HFFc6 (cell line): ENCODE measurements at places on chromosomes 7 and 10. TPM values are rescaled to one million over a fixed set of nuclear protein-coding genes. Genes with fewer than 3 reads are reported as not detected.

DNA sequence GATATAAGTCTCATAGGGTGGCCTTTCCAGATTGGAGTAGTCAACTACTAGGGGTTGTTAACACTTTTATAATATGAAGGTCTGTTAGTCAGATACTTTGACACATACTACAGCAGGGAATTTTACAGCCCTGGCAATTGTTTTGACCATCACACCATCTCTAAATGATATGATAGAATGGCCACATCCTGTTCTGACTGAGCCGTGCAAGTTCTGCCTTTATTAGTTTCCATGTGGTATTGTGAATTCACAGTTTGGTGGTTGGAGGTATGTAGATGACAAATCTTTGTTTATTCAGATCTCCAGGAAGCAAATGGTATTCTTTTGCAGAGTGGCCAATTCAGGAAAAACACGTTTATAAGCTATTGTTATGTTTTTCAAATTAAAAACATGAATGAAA, 83.0 kb downstream of the NRG3 start:
- no peak overlapping the region for H3K27ac ChIP-seq
- no peaks in the 10 kb centered on the region for H3K27me3 ChIP-seq
- H3K4me3 ChIP-seq = no peak overlapping the region
- no peak for DNase-seq

DNA sequence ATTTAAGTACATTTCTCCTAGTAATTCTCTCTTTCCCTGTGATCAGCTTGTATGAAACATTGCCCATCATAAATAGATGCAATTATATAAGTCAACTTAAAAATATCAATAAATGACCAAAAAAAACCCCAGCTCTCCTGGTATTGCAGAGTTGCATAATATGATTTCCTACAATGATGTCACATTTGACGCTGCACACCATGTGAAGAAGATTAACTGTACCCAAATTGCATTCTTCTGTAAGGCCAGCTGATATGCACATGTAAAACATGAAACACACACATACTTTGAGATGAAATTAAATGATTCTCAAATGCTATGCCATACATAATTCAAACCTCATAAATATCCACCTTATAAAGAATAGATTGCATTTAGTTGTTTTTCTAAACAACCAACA, 115.5 kb downstream of the AGMO start:
- H3K27ac ChIP-seq = no peak overlapping the region
- H3K4me3 ChIP-seq = no peak overlapping the region
- peaks cover 1% of the 10 kb centered on the region; the same call in 1 of the 2 replicates for H3K27me3 ChIP-seq
- no peak for DNase-seq
- no peaks in the 10 kb centered on the region for H3K36me3 ChIP-seq
- no peaks in the 10 kb centered on the region for H3K4me1 ChIP-seq

- H3K4me1 ChIP-seq = no peaks in the 10 kb centered on the region
- no peak overlapping the region for H3K4me3 ChIP-seq
- no peaks in the 10 kb centered on the region for H3K27me3 ChIP-seq
- DNase-seq = no peak
Observed at GRCh38 chr7:144780071-144780608, 55.7 kb downstream of the TPK1 start.

Gene DNAH11
- total RNA-seq = 0.97 to 2.4 TPM (median 1.5 TPM) in 3 replicates

- no peaks in the 10 kb centered on the region for H3K4me1 ChIP-seq
- H3K4me3 ChIP-seq = no peak overlapping the region
- H3K27ac ChIP-seq = no peak overlapping the region
- peaks cover 2% of the 10 kb centered on the region; the same call in 1 of the 2 replicates for H3K27me3 ChIP-seq
- no peaks in the 10 kb centered on the region for H3K36me3 ChIP-seq
- no peak for DNase-seq
Observed at GRCh38 chr7:14787551-14787950, 115.0 kb downstream of the DGKB start.

- peaks cover 28% of the 10 kb centered on the region for H3K27me3 ChIP-seq
- H3K36me3 ChIP-seq = no peaks in the 10 kb centered on the region
- H3K27ac ChIP-seq = no peak overlapping the region
- no peak for DNase-seq
- H3K4me1 ChIP-seq = no peaks in the 10 kb centered on the region
Observed at GRCh38 chr10:78584681-78585080, 484.1 kb upstream of the ZMIZ1 start.

Gene FOXI2
- not detected in 3 replicates for total RNA-seq

DNA sequence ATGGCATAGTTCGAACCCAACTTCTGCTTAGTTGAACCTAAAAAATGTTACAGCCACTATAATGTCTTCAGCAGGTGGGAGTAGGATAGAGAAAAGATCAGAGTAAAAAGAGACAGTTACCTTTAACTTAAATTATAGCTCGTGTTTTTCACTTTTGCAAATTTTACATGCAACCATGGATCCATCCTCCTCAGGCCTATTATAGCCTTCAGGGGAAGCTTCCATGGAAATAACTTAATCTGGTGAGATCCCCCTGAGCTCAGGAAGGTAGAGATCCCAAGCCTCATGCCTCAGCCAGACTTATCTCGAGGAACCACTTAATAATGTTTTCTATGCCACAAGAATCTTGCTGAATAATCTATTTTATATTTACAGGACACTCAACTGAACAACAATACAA, 159.4 kb upstream of the FAM3C start:
- H3K27me3 ChIP-seq = peaks cover 4% of the 10 kb centered on the region; the same call in 1 of the 2 replicates
- H3K36me3 ChIP-seq = no peaks in the 10 kb centered on the region
- DNase-seq = no peak
- peaks cover 22% of the 10 kb centered on the region; the same call in 1 of the 2 replicates for H3K4me1 ChIP-seq
- H3K4me3 ChIP-seq = no peak overlapping the region
- no peak overlapping the region for H3K27ac ChIP-seq

DNA sequence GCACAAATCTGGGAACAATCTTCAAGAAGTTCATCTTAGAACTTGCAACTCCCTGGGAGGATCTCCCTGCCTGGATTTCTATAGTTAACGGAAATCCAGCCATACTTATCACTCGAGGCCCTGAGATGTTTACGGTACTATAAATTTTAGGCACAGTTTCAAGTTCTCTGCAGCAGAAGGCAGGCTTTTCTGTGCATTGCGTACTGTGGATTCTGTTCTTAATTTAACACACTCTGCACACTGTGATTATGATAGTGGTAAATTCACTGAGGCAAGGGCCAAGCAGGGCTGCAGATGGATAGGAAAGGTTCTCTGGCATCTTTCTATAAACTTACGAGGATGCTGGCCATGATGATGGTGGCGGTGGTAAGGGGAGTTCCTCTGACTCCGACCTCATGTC, 10.6 kb downstream of the INHBA start:
- H3K27me3 ChIP-seq = peaks cover 2% of the 10 kb centered on the region; the same call in 1 of the 2 replicates
- DNase-seq = no peak
- H3K4me1 ChIP-seq = peaks cover 82% of the 10 kb centered on the region
- no peak overlapping the region for H3K4me3 ChIP-seq
- peaks cover 36% of the 10 kb centered on the region for H3K36me3 ChIP-seq

- H3K36me3 ChIP-seq = no peaks in the 10 kb centered on the region
- no peak for DNase-seq
- H3K4me1 ChIP-seq = no peaks in the 10 kb centered on the region
Observed at GRCh38 chr7:155845226-155845625, 33.0 kb upstream of the SHH start.

DNA sequence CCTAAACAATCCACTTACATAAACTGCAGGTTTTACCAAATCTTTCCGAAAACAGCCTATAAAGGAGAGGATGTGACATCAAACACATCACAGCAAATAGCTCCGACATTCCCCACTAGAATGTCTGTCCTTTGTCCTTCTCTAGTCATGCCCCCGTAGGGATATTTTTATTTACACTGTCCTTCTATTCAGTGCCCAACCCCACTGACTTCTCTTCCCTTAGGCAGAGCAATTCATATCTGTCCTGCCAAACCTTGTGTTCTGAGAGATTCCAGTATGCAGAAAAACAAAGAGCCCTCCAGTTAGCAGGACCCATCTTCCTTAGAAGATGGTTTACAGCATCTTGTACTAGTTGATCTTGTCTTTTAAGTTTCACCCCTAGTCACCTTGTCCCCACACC, 5.4 kb upstream of the GLI3 start:
- no peak overlapping the region for H3K27ac ChIP-seq
- no peak overlapping the region for H3K4me3 ChIP-seq
- H3K27me3 ChIP-seq = peaks cover 3% of the 10 kb centered on the region
- no peaks in the 10 kb centered on the region for H3K36me3 ChIP-seq
